ENCODE measurements at places on chromosomes 7 and 10.

- no peak for DNase-seq
These were observed 353.1 kb downstream of the GATA3 start for GRCh38 chr10:8407501-8408021.

DNA sequence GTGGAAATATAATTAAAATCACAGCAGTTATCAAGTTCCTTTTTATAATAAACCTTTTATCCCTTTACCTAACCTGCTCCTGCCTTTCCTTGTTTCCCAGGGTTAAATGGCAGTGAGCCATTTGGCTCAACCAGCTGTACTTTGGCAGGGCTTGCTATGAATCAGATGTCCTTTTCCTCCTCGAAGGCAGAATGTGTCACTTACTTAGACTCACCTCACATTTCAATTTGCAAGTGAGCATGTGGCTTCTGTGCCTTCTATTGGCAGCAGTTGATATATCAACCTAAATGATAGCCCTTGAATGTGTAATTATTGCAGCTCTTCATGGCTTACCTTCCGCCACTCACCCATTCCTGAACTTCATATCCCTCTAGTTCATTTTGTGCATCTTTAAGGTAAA is 301.7 kb downstream of the CSTF2T start:
- DNase-seq = no peak

- no peak for DNase-seq
These were observed 621.0 kb downstream of the PARD3 start for GRCh38 chr10:34193931-34194626.

GRCh38 chr10:69413221-69413865 is 3.4 kb downstream of the TACR2 start:
- peak; percentile 3 for DNase-seq

GRCh38 chr10:61974601-61975390 is 73.3 kb downstream of the ARID5B start:
- DNase-seq = peak; percentile 48

DNA sequence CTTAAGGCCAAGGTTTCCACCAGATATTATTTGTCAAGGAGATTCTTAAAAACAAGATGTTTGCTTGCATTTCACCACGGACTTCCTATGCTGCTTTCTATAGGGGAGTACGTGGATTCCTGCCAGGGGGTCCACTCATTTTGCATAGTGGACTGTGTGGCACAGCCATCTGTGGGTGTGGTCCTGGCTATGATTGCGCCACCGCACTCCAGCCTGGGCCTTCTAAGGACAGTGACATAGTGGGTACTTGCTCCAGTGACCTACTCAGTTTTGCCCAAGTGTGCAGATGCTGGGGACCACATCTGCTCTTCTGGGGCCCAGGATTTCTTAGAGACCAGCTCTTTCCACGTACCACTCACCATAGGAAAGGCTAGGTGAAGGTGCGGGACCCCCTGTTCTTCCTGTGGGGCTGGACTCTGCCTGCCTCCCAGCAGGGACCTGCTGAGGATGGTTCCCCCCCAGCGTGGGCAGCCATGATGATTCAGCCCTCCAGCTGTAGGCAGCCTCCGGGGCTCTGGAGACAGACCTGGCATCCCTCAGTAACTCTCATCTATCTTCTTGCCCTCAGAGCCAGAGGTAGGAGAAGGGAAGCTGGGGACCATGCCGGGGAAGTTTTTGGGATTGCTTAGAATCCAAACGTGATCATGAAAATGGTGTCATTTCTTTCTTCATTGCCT is 42.9 kb downstream of the HK1 start:
- DNase-seq = no peak

GRCh38 chr10:52539463-52539862 is 225.4 kb downstream of the DKK1 start:
- DNase-seq = no peak

- no peak for DNase-seq
These were observed 366.6 kb downstream of the REEP3 start for GRCh38 chr10:63887600-63888370.

GRCh38 chr7:148729984-148730733 is 31.5 kb downstream of the CUL1 start:
- DNase-seq = no peak

DNA sequence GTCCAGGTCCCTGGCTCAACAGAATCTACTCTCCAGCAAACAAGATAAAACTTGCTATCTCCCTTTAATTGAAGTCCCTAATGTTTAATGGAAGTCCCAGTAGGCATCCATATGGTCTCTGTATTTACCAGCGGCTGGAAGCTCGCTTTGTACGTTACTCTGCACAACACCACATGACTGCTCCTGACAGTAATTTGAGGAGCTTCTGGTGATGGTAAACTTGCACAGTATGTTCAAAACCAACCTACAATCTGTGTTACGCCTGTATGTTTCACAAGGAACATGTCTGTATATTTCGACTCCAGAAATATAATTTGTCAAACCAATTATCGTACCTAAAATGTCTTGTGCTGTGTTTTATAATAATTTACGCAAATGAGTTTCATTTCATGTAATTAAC is 4.4 kb upstream of the TECPR1 start:
- no peak for DNase-seq

- DNase-seq = no peak
These were observed 3.8 kb downstream of the PDE1C start for GRCh38 chr7:32066441-32066840.

DNA sequence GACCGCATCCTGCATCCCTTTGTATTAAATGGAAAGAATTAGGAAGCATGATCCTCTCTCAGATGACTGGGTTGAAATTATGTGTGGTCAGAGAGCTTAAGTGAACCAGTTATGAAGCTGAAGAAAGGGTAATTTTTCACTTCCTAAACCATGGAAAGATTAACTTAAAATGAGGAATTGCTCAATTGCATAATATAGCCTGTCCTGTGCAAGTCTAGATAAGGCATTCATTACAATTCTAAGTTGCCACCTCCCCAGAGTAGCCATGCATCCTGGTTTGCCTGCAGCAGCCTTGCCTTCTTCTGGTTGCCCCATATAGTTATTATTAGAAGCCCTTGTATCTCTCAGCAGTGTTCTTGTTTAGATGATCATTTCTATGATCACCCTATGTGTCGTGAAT is 45.3 kb downstream of the STARD3NL start:
- DNase-seq = no peak

Data from NCI-H774 (cell line).